ENCODE measurements at places on chromosomes 1 and 21. TPM values are rescaled to one million over a fixed set of nuclear protein-coding genes. Genes with fewer than 3 reads are reported as not detected.

DNA sequence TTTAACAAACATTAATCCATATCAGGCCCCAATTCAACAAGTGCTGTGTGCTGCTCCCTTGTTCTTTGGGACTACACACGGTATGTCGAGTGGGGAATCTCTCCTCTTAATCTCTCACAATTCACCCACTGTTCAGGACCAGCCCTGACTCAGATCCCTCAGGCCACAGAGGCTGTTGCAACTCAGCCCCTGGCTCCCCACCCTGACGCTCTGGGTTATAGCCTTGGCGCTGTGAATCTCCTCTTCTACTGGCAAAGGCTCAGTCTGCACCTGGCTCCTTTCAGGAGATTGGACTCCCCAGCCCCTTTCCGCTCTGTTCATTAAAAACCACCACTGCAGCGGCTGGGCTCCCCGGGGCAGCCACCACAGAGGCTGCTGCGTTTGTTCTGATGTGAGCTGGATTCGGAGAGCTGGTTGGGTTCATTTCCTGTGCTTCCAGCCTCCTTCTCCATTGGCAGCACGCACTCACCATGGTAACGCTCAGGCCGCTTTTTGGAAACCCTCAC is 13.0 kb downstream of the CAPN8 start:
- no peak overlapping the region for H3K27ac ChIP-seq
- no peaks in the 10 kb centered on the region for H3K36me3 ChIP-seq
- H3K4me3 ChIP-seq = no peak overlapping the region
- DNase-seq = no peak
- H3K4me1 ChIP-seq = no peaks in the 10 kb centered on the region
- peaks cover 16% of the 10 kb centered on the region for H3K27me3 ChIP-seq

GRCh38 chr1:47635111-47635510 is 197.3 kb downstream of the FOXD2 start:
- H3K36me3 ChIP-seq = no peaks in the 10 kb centered on the region
- H3K4me3 ChIP-seq = no peak overlapping the region
- DNase-seq = no peak
- no peak overlapping the region for H3K27ac ChIP-seq
- H3K4me1 ChIP-seq = no peaks in the 10 kb centered on the region
- peaks cover 2% of the 10 kb centered on the region for H3K27me3 ChIP-seq

- H3K36me3 ChIP-seq = no peaks in the 10 kb centered on the region
- DNase-seq = peak; percentile 46
- H3K4me3 ChIP-seq = no peak overlapping the region
- H3K27me3 ChIP-seq = peaks cover 40% of the 10 kb centered on the region
Observed at GRCh38 chr1:156356875-156357534, 12.0 kb upstream of the RHBG start.

DNA sequence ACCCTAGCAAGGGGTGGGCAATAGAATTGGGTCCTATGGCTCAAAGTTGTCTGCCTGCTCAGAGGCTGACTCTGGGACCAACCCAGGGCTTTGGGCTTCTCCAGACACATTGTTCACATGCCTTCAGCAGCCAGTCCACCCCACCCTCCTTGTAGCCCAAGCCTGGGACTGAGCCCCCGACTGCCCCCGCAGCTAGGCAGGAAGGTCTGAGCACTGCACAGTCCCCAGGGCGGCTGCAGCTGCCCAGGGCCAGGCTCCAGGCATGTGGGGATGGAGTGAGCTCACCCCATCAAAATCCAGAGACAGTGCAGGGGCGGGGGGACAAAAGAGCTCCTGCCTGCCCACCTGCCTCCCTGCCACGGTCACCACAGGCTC is 35.6 kb downstream of the HSPG2 start:
- no peaks in the 10 kb centered on the region for H3K36me3 ChIP-seq
- no peak overlapping the region for H3K4me3 ChIP-seq
- no peak overlapping the region for H3K27ac ChIP-seq
- DNase-seq = no peak

GRCh38 chr1:42420121-42420520 is 35.7 kb downstream of the ZMYND12 start:
- H3K4me1 ChIP-seq = no peaks in the 10 kb centered on the region
- DNase-seq = no peak
- no peak overlapping the region for H3K27ac ChIP-seq
- no peaks in the 10 kb centered on the region for H3K36me3 ChIP-seq

GRCh38 chr1:231418101-231418740 is 3.9 kb downstream of the EGLN1 start:
- no peak for DNase-seq
- peaks cover 61% of the 10 kb centered on the region for H3K36me3 ChIP-seq
- peak overlapping the region; percentile 92 for H3K4me3 ChIP-seq
- H3K27ac ChIP-seq = no peak overlapping the region
- peaks cover 56% of the 10 kb centered on the region for H3K4me1 ChIP-seq

DNA sequence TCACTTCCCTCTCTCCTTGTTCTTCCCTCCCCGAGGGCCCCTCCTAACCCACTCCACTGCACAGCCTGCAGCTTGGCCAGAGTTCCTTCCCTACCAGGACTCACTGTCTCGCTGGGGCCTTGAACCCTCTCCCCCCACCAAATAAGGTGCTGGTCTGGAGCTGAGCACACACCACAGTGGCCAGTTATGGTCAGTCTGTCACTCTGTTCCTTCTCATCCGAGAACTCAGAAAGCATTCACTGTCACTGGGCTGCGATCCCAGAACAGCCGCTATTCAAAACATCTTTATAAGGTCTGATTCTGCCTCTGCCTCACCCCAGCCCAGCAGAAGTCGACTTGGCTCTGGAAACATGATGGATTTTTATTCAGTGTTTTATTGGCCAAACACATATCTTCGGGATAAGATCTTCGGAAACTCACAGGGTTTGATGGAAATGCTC is 19.8 kb upstream of the LBR start:
- no peaks in the 10 kb centered on the region for H3K27me3 ChIP-seq
- H3K27ac ChIP-seq = peak overlapping the region; percentile 46
- no peak for DNase-seq
- no peak overlapping the region for H3K4me3 ChIP-seq

DNA sequence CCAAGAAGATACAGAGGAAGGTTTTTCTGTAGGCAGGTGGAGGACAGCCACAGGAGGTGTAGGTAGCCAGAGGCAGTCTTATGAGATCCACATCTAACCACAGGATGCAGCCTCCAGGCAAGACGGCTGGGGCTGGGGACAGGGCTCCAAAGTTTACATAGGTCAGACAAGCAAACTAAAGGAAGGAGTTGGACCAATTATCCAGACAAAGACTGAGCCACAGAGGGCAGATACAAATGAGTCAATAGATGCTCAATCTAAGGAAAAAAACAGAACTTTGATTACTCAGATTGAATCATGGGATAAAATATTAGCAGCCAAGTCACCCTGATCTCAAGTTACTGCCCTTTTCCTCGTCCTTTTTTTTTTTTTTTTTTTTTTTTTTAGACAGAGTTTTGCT is 91.6 kb downstream of the RGS7 start:
- H3K27me3 ChIP-seq = no peaks in the 10 kb centered on the region
- DNase-seq = no peak
- H3K27ac ChIP-seq = no peak overlapping the region
- no peak overlapping the region for H3K4me3 ChIP-seq

GRCh38 chr1:181809991-181810545 is 251.4 kb downstream of the ZNF648 start:
- no peak overlapping the region for H3K4me3 ChIP-seq
- no peaks in the 10 kb centered on the region for H3K4me1 ChIP-seq
- no peak overlapping the region for H3K27ac ChIP-seq
- peaks cover 4% of the 10 kb centered on the region for H3K27me3 ChIP-seq

DNA sequence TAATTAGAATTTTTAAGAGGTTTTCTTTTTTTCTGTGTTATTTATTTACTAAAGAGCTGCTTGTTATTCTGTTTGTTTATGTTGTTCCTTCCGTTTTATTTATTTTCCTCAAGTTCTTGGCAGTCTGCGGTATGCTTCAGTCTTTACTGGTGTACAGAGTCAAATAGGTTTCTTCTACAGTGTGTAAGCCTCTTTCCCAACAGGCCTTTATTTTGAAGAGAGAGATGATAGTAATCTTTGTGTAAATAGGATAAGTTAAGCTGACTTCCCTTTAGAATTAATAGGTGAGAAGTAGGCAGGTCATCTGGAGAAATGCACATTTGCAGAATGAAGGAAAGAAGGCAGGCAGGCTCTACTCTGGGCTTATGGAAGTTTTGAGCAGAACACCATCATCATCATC is 23.8 kb downstream of the MAST2 start:
- H3K4me1 ChIP-seq = peaks cover 2% of the 10 kb centered on the region
- H3K4me3 ChIP-seq = no peak overlapping the region
- no peak overlapping the region for H3K27ac ChIP-seq
- H3K27me3 ChIP-seq = no peaks in the 10 kb centered on the region

DNA sequence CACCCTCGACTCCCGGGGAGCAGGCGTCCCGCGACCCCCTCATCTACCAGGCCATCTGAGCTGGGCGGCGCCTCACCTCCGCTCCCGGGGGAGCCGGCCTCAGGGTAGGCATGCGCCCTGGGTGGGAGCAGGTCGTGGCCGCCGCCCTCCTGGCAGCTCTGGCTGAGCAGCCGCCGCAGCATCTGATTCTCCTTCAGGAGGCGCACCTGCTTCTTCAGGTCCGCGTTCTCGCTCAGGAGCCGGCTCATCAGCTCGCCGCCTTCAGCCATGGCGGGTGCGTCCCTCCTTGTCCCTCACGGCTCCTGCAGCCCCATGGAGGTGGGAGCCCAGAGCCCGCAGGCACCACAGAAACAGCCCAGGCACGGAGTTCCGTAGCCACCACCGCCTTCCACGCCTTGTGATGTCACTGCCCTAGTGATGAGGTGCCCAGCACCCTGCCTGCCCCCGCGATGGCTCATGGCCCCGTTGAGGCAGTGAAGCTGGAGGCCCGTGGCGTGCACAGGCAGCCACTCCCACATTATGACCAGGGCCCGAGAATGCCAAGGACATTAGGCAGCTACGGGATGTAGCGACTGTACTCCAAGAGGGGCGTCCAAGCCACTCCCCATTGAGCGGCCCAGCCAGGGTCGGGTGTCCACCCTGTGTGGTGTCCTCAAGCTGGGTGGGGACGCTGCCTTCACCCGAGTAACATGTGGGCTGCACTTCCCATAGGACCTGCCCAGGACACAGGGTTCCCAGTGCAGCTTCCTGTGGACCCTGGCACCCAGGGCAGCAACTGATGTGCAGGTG is 1.5 kb downstream of the SPATC1L start:
- peak overlapping the region; percentile 44 for H3K4me3 ChIP-seq
- no peak for DNase-seq
- H3K27me3 ChIP-seq = peaks cover 4% of the 10 kb centered on the region
- H3K4me1 ChIP-seq = peaks cover 14% of the 10 kb centered on the region

- H3K27me3 ChIP-seq = peaks cover 3% of the 10 kb centered on the region
- H3K27ac ChIP-seq = peak within 1 kb of the TSS; percentile 98
- peak within 1 kb of the TSS; percentile 99 for H3K4me3 ChIP-seq
- peaks cover 40% of the 10 kb centered on the region for H3K36me3 ChIP-seq
Observed at GRCh38 chr1:181088079-181089016, at the start of gene IER5. IER5 (plus strand) TSS chr1:181088700; CDS start chr1:181088903, 203 bp downstream.

DNA sequence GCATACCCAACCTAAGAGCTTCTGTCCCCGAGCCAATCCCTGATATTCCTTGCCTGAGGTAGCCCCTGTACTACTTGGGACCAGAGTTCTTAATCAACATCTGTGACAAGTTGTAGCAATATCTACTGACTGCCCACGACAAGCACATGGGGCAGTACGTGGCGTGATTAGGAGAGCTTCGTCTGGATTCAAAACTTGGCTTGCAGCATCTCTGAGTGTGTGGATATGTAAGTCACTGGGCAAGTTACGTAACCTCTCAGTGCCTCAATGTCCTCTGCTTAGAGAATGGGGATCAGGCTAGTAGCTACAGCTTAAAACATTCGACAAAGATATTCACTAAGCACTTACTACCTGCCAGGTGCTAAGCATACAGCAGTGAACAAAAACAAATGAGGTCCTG is 5.0 kb downstream of the HSPG2 start:
- H3K4me1 ChIP-seq = no peaks in the 10 kb centered on the region
- H3K27me3 ChIP-seq = peaks cover 12% of the 10 kb centered on the region
- no peak for DNase-seq
- no peak overlapping the region for H3K4me3 ChIP-seq
- no peak overlapping the region for H3K27ac ChIP-seq

DNA sequence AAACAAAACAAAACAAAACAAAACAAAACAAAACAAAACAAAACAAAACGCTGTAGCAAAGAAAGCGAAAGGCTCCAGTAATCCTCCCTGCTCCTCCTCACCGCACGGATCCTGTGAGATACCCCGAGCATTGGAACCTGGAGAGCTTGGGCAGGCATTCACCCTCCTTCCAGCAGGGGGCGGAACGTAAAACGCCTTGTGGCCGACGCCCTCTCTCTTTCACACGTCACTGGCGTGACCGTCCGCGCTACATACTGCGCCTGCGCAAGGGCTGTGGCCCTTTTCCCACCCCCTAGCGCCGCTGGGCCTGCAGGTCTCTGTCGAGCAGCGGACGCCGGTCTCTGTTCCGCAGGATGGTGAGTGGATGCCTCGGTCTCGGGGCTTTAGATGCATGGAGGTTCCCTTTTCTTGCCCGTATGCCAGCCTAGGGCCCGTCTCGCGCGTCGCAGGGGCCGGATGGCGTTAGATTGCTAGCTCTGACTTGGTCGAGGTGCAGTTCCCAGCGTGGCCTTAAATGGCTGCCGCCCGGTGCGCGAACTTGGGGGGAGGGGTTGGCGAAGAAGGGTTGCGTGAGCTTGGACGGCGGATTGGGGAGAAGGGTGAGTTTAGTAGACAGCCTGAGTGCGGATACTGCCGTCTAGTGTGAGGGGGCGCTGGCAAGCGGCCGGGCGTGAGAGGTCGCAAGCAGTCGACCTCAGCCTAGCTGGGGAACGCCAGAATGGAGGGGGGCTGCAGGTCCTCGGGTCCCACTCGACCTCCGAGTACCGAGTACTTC is at the start of gene RPL5:
Gene RPL5, plus strand, starts transcription at position 279 of the 775 bp plus-strand sequence. Its CDS starts 75 bp downstream, at position 354.
- peaks cover 52% of the 10 kb centered on the region for H3K36me3 ChIP-seq
- no peaks in the 10 kb centered on the region for H3K27me3 ChIP-seq
- DNase-seq = peak; percentile 97
- peak within 1 kb of the TSS; percentile 84 for H3K27ac ChIP-seq
- H3K4me1 ChIP-seq = peaks cover 50% of the 10 kb centered on the region

DNA sequence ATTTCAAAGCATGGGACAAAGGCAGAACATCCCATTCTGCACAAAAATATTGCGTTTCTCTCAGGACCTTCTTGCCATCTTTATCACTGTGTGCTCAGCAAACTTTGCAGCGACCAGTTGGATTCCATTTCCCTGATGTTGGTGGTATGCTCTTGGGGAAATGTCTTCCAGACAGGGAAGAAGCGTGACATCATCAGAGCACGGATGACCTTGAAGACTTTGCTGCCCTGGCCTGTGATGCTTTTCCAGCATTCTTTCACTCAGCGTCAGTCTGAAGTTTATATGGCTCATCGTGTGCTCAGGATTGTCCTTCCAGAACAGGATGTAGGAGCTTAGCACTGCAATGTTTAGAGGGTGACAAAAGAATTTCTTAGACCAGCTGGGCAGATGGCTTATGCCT is 131.4 kb upstream of the F3 start:
- H3K27me3 ChIP-seq = no peaks in the 10 kb centered on the region
- H3K4me1 ChIP-seq = no peaks in the 10 kb centered on the region
- DNase-seq = no peak
- no peak overlapping the region for H3K4me3 ChIP-seq

DFFA gene
- 23.5 TPM for total RNA-seq

SPEN gene
- total RNA-seq = 52.5 TPM

MYCBP gene
- 60.7 TPM for total RNA-seq
